ENCODE measurements at places on chromosomes 3 and 15. TPM values are rescaled to one million over a fixed set of nuclear protein-coding genes. Genes with fewer than 3 reads are reported as not detected.

FEZF2 gene
- total RNA-seq: not detected

- H3K27ac ChIP-seq: no peak overlapping the region
- H3K27me3 ChIP-seq: no peaks in the 10 kb centered on the region
- no peaks in the 10 kb centered on the region for H3K4me1 ChIP-seq
- no peak overlapping the region for H3K4me3 ChIP-seq
- DNase-seq: no peak
Measured at GRCh38 chr3:73349657-73350056, 275.1 kb downstream of the PDZRN3 start.

STRIT1 gene
- not detected for total RNA-seq

GP9 gene
- total RNA-seq: not detected

DNA sequence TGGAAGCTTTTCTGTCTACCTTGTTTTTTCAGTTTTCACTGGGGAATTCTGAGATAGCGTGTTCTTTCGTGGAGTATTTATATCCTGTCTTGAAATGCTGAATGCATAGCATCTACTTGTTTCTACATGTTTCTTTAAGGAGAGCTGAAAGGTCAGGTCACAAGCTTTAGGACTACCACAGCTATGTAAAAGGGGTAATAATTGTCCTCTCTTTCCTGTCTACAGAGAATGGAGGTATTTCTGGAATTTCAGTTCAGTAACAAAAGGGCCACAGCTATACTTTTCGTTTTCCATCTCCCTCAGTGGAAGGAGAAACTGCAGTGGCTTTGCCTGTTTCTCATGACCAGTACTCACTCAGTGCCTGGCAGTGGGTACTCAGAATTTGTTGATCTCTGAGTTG is 4.7 kb downstream of the INAFM2 start:
- DNase-seq: no peak
- H3K27ac ChIP-seq: no peak overlapping the region
- peaks cover 29% of the 10 kb centered on the region for H3K4me1 ChIP-seq
- H3K4me3 ChIP-seq: no peak overlapping the region

DNA sequence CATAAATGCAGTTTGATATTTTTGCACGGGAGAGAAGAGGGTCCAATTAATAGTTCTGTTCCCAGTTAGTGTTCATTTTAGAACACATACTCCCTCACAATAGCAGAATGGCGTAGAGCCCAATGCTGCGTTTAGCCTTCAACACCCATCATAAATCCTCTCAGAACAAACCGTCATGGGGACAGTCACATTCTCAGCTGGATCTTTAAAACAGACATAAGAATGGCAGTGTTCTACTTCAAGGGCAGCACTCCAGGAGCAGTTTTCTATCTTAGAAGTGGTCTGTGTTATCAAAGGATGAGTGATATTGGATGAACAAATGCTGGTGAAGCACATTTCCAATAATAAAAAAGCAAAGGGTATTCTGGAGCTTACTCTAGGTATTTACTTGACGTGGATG is 230.5 kb downstream of the PDZRN3 start:
- H3K36me3 ChIP-seq: no peaks in the 10 kb centered on the region
- DNase-seq: no peak
- H3K27ac ChIP-seq: no peak overlapping the region
- no peak overlapping the region for H3K4me3 ChIP-seq
- no peaks in the 10 kb centered on the region for H3K27me3 ChIP-seq

GRCh38 chr15:32700501-32701150 is 17.2 kb upstream of the GREM1 start:
- peaks cover 21% of the 10 kb centered on the region for H3K27me3 ChIP-seq
- no peak for DNase-seq
- no peak overlapping the region for H3K27ac ChIP-seq
- H3K4me1 ChIP-seq: no peaks in the 10 kb centered on the region
- H3K4me3 ChIP-seq: no peak overlapping the region

SPATA12 gene
- total RNA-seq: not detected

DNA sequence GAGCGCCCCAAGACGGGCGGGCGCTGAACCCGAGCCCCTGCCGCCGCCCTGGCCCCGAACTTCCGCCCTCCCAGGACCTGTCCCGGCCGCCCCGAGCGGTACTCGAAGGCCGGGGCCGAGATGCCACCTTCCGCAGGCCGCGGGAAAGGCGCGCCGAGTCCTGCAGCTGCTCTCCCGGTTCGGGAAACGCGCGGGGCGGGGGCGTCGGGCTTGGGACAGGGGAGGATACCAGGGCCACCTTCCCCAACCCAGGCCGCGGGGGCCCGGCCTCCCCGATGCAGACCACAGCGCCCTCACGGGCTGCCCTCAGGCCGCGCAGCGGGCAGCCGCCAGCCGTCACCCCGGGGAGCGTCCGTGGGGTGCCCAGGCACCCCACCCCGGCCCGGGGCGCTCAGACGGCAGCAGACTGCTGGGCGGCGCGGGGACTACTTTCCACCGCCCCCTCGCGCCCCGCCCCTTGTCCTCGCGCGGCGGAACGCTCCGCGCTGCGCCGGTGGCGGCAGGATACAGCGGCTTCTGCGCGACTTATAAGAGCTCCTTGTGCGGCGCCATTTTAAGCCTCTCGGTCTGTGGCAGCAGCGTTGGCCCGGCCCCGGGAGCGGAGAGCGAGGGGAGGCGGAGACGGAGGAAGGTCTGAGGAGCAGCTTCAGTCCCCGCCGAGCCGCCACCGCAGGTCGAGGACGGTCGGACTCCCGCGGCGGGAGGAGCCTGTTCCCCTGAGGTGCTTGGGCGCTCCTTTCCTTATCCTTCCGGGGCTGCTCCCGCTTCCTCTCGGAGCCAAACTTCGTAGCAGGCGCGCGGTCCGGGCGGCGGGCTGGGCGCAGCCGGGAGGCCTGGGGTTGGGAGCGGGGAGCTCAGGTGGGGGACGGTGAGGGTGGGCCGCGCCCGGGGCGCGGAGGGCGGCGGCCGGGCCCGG is at the start of gene CTNNB1:
Gene CTNNB1 (plus strand): TSS at position 556 of the 916 bp plus-strand sequence. CDS start 24,564 bp downstream, outside the sequence.
- peak; percentile 91 for DNase-seq
- H3K27me3 ChIP-seq: peaks cover 21% of the 10 kb centered on the region
- peak within 1 kb of the TSS; percentile 98 for H3K4me3 ChIP-seq

- H3K4me3 ChIP-seq: no peak overlapping the region
- H3K36me3 ChIP-seq: no peaks in the 10 kb centered on the region
- DNase-seq: no peak
- H3K4me1 ChIP-seq: peaks cover 9% of the 10 kb centered on the region
Measured at GRCh38 chr15:69116391-69116790, 44.0 kb upstream of the GLCE start.

GRCh38 chr3:97821287-97821773 is 481 bp upstream of the CRYBG3 start:
- peaks cover 43% of the 10 kb centered on the region for H3K4me1 ChIP-seq
- peaks cover 12% of the 10 kb centered on the region for H3K36me3 ChIP-seq
- H3K27ac ChIP-seq: peak overlapping the region; percentile 84
- H3K27me3 ChIP-seq: peaks cover 19% of the 10 kb centered on the region
- H3K4me3 ChIP-seq: peak overlapping the region; percentile 93

CHST2 gene
- total RNA-seq: 1.7 TPM

DNA sequence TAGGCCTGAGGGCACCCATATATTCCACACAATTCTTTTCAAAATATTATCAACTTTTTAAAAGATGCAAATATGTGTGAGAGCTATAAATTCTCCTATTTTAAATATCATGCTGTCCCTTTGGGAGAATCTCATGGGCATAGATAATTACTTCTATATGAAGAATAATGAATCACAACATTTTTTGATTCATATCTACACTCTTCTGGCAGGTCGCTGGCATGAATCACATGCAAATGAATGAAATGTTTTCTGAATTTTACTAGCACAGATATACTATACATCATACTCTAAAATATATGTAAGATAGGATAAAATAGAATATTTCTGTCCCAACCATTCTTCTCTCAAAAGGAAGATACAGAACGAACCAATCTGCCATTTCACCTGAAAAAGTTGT is 277.7 kb upstream of the KCNH8 start:
- no peak for DNase-seq
- no peaks in the 10 kb centered on the region for H3K27me3 ChIP-seq
- H3K36me3 ChIP-seq: no peaks in the 10 kb centered on the region
- H3K27ac ChIP-seq: no peak overlapping the region
- no peak overlapping the region for H3K4me3 ChIP-seq

Data from activated CD4-positive, alpha-beta memory T cell treated with anti-CD3 and anti-CD28 coated beads, Interleukin-2, amount 10 ng/mL, durations not matched to agents 7 days and 5 days (primary cell).